HT1080 (cell line): ENCODE measurements at places on chromosomes 13 and 19. TPM values are rescaled to one million over a fixed set of nuclear protein-coding genes. Genes with fewer than 3 reads are reported as not detected.

GRCh38 chr13:41401366-41401765 lies 56.0 kb upstream of the RGCC start:
- DNase-seq = no peak

Gene CDKN2D
- 6.3 and 14.5 TPM in 2 replicates for total RNA-seq

- no peak for DNase-seq
Measured at GRCh38 chr19:53538378-53539109, 599 bp downstream of the ZNF331 start.

Gene CRLF1
- total RNA-seq = 1.1 and 1.3 TPM in 2 replicates

- no peak for DNase-seq
Measured at GRCh38 chr19:37991176-37991835, 84.3 kb downstream of the SIPA1L3 start.

- no peak for DNase-seq
Measured at GRCh38 chr19:54002495-54003315, 11.3 kb downstream of the CACNG6 start.
